ENCODE measurements at places on chromosomes 6 and 20.

DNA sequence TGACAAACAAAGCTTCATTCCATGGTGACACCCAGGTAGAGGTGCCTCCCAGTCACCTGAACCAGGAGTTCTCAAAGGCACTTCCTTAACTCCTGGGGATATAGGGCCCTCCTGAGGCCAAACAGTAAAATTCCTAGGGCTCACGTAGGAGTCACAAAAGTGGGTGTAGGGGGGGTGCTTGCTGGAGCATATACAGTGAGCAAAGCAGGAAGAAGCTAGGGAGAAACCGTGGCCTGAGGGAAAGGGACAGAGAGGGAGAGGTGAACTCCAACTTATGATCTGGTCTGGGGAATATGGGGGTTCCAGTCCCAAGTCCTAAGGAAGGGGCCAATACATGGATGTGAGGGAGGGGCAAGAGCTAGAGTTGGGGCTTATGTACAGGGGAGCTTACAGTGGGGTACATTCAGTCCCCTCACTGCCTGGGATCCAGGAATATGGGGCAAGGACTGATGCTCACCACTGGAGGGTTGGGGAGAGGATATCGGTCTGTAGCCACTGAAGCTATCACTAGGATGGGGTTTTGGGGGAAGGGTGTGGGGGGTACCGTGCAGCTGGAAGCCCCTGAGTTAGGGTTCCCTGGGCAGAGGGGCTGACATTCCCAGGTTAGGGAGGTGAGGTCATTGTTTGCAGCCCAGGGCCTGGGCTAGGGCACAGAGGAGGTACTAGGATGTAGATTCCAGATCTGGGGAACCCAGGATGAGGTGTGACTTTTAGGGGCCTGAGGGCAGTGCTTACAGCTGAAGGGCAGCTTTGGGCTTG lies 950 bp downstream of the PEDS1 start:
- no peak for DNase-seq

DNA sequence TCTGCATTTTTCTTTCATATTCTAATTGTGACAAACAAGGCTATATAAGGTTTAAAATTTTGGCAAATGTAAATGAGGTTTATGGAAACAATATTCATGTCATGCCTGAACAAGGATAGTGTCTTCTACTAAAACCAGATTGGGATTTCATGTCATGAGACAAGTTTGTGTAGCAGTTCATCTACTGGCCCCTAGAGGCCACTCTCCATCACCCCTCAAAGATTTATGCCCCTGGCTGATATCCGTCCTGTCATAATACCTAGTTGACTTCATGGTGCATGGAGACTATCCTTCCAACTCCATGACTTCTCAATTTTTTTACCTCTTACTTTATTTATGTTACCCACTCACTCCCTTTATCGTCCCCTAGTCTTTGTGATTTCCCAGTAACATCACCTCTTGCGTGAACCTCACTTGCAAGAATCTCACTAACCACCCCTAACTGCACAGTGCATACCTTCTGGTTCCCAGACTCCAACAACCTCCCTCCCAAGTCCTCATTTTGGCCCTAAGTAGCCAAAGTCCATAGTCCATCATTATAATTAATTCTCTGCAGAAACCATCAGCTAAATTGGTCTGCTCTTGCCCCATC lies 179.8 kb downstream of the TASP1 start:
- DNase-seq, result no peak

- DNase-seq, result no peak
Measured at GRCh38 chr20:55582498-55582897, 422.8 kb downstream of the CBLN4 start.

GRCh38 chr6:816510-817084 lies 123.7 kb upstream of the EXOC2 start:
- no peak for DNase-seq

GRCh38 chr6:95094751-95095663 lies 482.3 kb upstream of the MANEA start:
- DNase-seq, result no peak

DNA sequence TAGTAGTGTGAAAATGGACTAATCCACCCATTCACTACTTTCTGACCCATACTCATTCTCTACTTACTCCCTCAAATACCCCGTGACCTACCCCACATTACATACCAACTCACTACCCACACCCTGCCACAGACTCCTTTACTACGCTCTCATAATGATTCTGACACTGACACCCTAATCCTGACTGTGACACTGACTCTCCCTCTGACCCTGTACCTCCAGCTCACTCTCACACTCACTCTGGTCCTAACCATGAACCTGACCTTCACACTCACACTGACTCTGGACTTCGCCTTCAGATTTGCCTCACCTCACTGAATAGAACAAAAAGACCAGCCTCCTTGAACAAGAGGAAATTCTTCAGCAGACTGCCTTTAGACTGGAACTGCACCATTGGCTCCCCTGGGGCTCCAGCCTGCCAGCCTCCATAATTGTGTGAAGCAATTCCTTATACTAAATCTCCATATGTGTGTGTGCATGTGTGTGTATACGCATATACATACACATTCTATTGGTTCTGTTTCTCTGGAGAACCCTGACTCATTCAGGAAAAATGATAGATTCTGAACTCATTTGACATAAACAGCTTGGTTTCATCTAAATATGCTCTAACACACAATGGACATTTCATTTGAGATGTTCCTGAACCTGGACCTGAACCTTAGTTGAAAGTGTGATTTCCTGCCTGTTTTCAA lies 10.5 kb upstream of the ZNF343 start:
- peak; percentile 44 for DNase-seq

- DNase-seq, result no peak
Measured at GRCh38 chr20:38935285-38935684, 9.1 kb downstream of the FAM83D start.

GRCh38 chr6:144349690-144350527 lies 64.8 kb downstream of the UTRN start:
- no peak for DNase-seq

- peak; percentile 37 for DNase-seq
Measured at GRCh38 chr6:137013031-137013430, 31.7 kb downstream of the IL20RA start.

DNA sequence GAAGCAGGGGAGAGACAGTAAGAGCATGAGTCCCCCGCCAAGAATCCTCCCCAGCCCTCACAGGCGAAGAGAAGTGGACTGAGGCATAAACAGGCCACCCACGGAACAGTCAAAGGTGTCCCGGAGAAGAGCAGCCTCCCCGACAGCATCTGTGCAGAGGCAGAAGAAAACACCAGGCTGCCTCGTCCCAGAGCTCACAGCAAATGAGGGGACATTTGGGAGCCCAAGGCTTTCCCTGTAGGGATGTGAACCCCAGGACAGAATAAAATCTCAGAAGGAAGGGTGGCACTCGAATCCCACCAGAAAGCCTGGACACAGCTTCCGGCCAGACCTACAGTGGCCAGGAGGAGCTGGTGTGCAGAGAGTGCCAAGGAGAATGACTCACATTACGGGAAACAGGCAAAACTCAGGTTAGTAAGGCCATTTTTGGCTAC lies 90.4 kb downstream of the DLL1 start:
- DNase-seq, result no peak

GRCh38 chr6:128343706-128344105 lies 176.7 kb downstream of the PTPRK start:
- DNase-seq, result no peak

GRCh38 chr6:35237476-35237875 lies 22.1 kb upstream of the ZNF76 start:
- no peak for DNase-seq

- no peak for DNase-seq
Measured at GRCh38 chr20:49054056-49054643, 8.0 kb downstream of the CSE1L start.

DNA sequence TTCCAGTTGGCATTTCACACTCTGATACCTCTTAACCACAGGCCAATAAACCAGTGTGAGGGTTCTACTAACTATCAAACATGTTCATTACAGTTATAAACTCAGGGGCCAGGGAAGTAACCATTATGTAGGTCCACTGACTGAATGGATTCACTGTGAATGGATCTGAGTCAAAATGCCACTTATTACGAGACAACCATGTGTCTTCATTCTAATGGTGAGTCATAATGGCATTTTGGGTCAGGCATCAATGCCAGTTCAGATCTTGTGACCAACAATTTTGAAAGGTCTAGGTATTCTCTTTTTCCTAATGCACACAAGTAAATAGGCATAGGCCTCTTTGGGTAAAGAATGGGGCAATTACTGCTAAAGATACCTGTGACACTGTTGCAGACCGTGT lies 112.2 kb upstream of the HEY2 start:
- no peak for DNase-seq

DNA sequence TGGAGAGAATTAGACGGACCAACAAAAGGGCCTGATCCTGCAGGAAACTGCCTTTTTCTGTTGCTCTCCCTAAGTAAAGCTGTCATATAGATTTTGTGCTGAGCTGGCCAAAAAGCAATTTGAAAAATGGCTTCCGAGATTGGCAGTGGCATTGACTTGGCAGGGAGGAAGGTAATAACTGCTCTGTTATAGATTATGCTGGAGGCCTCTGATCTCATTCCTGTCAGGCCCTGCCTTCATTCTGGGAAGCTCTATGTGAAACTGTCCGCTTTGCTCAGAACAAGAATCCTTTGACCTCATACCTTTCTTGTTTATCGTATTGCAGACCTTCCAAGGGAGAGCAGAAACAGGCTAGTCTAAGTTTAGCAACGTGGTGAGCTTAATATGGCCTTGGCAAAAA lies 234.4 kb downstream of the PHACTR1 start:
- DNase-seq, result no peak

Measured in AG04449 (cell line).